Pancreas (tissue), 10 donors: ENCODE measurements at places on chromosomes 2 and 18. TPM values are rescaled to one million over a fixed set of nuclear protein-coding genes. Genes with fewer than 3 reads are reported as not detected.
A peak's percentile ranks its signal among the peaks of the same experiment; 100 is the strongest.

DNA sequence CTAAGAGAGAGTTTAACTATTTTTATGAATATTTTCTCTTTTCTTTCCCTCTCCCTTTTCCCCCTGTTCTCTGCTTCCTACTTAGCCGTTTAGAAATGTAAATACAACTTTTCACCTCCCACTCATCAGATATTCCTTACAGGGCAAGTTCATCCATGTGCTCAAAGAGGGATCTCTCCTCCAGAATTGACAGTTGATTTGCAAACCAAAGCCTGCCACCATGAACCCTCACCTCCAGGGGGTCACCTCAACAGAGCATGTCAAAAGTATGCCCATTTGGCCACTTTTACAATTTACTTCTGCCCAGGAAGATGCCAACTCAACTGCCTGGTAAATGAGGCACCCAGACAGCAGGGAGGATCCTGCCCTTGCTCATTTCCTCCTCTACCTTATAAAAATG, 149.2 kb upstream of the GYPC start:
- no peak overlapping the region for H3K4me3 ChIP-seq
- no peak overlapping the region for H3K27ac ChIP-seq
- DNase-seq: no peak
- no peaks in the 10 kb centered on the region for H3K27me3 ChIP-seq
- H3K36me3 ChIP-seq: no peaks in the 10 kb centered on the region
- no peaks in the 10 kb centered on the region for H3K4me1 ChIP-seq

DNA sequence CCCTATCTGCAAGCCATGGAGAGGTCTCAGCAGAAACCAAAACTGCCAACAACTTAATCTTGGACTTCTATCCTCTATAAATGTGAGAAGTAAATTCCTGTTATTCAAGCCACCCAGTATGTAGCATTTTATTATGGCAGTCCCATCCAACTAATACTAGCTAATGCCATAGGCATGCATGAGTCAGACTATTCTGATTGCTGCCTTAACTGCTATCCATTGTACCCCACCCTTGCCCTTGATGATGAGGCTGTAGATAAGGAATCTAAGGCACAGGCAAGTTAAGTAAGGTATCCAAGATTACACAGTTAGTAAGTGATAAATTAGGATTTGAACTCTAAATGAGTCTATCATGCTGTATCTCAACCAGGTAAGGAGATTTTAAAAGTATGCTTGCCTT, 223.0 kb downstream of the UBE2E3 start:
- H3K4me3 ChIP-seq: no peak overlapping the region
- H3K27me3 ChIP-seq: no peaks in the 10 kb centered on the region
- no peak overlapping the region for H3K27ac ChIP-seq
- no peaks in the 10 kb centered on the region for H3K4me1 ChIP-seq
- DNase-seq: no peak
- no peaks in the 10 kb centered on the region for H3K36me3 ChIP-seq

ATP6V1B1 gene
- total RNA-seq: 3.0 TPM

GRCh38 chr2:45585267-45585861, 25.7 kb downstream of the SRBD1 start:
- no peaks in the 10 kb centered on the region for H3K36me3 ChIP-seq
- no peak overlapping the region for H3K27ac ChIP-seq
- H3K4me1 ChIP-seq: peaks cover 4% of the 10 kb centered on the region
- H3K4me3 ChIP-seq: no peak overlapping the region
- H3K27me3 ChIP-seq: no peaks in the 10 kb centered on the region

NMUR1 gene
- 1.2 TPM for total RNA-seq

GRCh38 chr2:16615687-16616615, 49.7 kb downstream of the CYRIA start:
- H3K36me3 ChIP-seq: no peaks in the 10 kb centered on the region
- no peaks in the 10 kb centered on the region for H3K4me1 ChIP-seq
- no peak overlapping the region for H3K27ac ChIP-seq
- H3K27me3 ChIP-seq: no peaks in the 10 kb centered on the region
- DNase-seq: no peak

RBKS gene
- total RNA-seq: 2.3 TPM

DNA sequence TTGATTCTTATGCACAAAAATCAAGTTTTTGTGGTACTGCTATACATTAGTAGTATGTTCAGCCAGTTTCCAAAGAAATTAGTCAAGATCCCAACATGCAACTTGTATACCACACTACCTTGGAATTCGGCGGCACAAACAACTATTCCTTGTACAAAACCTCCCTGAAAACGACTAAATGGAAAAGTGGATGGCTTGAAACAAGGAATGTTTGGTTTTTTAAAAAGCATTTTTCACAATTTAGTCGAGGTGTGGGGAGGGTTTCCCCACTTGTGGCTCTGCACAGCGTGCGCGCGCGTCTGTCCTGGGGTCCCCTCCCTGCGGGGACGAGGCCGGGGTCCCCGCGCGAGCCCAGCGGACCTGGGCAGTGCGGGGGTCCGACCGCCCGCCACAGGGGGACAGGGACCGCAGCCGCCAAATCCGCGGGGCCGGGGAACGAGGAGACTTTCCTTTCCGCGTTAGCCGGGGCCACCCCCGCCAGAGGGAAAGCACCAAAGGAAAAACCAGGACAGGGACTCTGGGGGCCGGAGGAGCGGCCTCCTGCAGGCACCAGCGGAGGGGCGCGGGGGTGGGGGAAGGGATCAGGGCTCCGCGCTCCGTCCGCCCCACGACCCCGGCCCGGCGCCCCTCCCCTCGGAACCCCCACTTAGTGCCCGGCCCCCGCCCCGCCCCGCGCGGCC, 534 bp upstream of the SOCS6 start:
- no peaks in the 10 kb centered on the region for H3K36me3 ChIP-seq
- peak overlapping the region; percentile 75 for H3K27ac ChIP-seq
- no peaks in the 10 kb centered on the region for H3K27me3 ChIP-seq
- DNase-seq: peak; percentile 26

- H3K4me3 ChIP-seq: no peak overlapping the region
- no peak for DNase-seq
- H3K4me1 ChIP-seq: no peaks in the 10 kb centered on the region
- no peaks in the 10 kb centered on the region for H3K36me3 ChIP-seq
- no peaks in the 10 kb centered on the region for H3K27me3 ChIP-seq
Observed at GRCh38 chr2:144703852-144704708, 184.2 kb upstream of the ZEB2 start.

GRCh38 chr2:38671303-38671702, 5.4 kb downstream of the GALM start:
- DNase-seq: no peak
- H3K27me3 ChIP-seq: no peaks in the 10 kb centered on the region
- no peak overlapping the region for H3K4me3 ChIP-seq
- no peak overlapping the region for H3K27ac ChIP-seq
- H3K4me1 ChIP-seq: peaks cover 23% of the 10 kb centered on the region

ANTXR1 gene
- 1.9 TPM for total RNA-seq

GRCh38 chr2:120556911-120557310, 178.8 kb upstream of the GLI2 start:
- no peak overlapping the region for H3K4me3 ChIP-seq
- H3K27me3 ChIP-seq: no peaks in the 10 kb centered on the region
- no peak for DNase-seq

GRCh38 chr18:55743736-55744135, 155.7 kb upstream of the TCF4 start:
- no peak for DNase-seq
- no peaks in the 10 kb centered on the region for H3K4me1 ChIP-seq
- H3K27ac ChIP-seq: no peak overlapping the region

GRCh38 chr18:44918142-44918476, 237.4 kb downstream of the SETBP1 start:
- peak overlapping the region; percentile 61 for H3K27ac ChIP-seq
- no peaks in the 10 kb centered on the region for H3K36me3 ChIP-seq
- no peak overlapping the region for H3K4me3 ChIP-seq
- no peaks in the 10 kb centered on the region for H3K27me3 ChIP-seq
- peaks cover 25% of the 10 kb centered on the region for H3K4me1 ChIP-seq

GKN2 gene
- total RNA-seq: not detected

DNA sequence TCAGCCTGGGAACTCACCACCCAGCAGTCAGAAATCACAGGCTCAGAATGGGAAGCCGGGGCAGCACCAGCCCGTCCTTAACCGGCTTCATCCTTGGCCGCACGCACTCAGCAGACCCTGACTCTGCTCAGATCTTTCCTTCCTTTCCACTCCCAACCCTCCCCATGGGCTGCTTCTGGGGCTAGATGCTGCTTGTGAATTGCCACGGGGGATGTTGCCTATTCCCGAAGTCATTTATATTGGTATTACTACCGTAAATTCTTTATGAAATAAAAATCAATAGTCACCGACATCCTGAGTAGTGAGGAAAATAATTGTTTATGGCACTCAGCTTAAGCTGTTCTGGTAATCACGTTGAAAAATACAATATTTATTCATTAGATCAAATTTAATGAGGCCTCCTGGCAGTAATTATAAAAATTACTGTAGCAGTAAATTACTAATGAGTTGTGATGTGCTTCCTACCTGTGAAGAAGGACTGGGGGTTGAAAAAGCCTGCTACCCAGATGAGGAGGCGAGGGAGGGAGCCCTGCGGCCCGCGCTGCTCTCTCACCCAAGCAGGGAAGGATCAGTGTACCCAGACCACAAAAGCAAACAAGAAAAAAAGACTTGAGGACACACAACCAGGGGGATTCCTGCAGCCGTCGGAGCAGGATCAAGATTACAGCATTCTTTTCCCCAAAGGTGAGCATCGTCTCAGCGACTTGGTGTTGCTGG, 31.5 kb downstream of the CDCA7 start:
- no peaks in the 10 kb centered on the region for H3K4me1 ChIP-seq
- no peak for DNase-seq
- no peak overlapping the region for H3K27ac ChIP-seq
- H3K4me3 ChIP-seq: no peak overlapping the region
- no peaks in the 10 kb centered on the region for H3K36me3 ChIP-seq
- H3K27me3 ChIP-seq: no peaks in the 10 kb centered on the region

LCT gene
- total RNA-seq: not detected

GRCh38 chr18:26568926-26569665, 20.7 kb upstream of the KCTD1 start:
- H3K27ac ChIP-seq: no peak overlapping the region
- no peaks in the 10 kb centered on the region for H3K36me3 ChIP-seq
- no peak for DNase-seq
- H3K4me1 ChIP-seq: peaks cover 7% of the 10 kb centered on the region
- H3K27me3 ChIP-seq: no peaks in the 10 kb centered on the region
- no peak overlapping the region for H3K4me3 ChIP-seq

- H3K4me3 ChIP-seq: peak within 1 kb of the TSS; percentile 42
- no peaks in the 10 kb centered on the region for H3K27me3 ChIP-seq
- H3K4me1 ChIP-seq: no peaks in the 10 kb centered on the region
- peak; percentile 82 for DNase-seq
Observed at GRCh38 chr2:181656450-181657291, at the start of gene CERKL. TSS of gene CERKL (minus strand) at chr2:181657105. CDS start at chr2:181657006, 99 bp downstream.

GRCh38 chr18:44911773-44912172, 231.1 kb downstream of the SETBP1 start:
- no peak overlapping the region for H3K27ac ChIP-seq
- peaks cover 11% of the 10 kb centered on the region for H3K4me1 ChIP-seq
- no peak for DNase-seq
- H3K4me3 ChIP-seq: no peak overlapping the region
- H3K27me3 ChIP-seq: no peaks in the 10 kb centered on the region

- DNase-seq: peak; percentile 58
- no peak overlapping the region for H3K4me3 ChIP-seq
- no peaks in the 10 kb centered on the region for H3K4me1 ChIP-seq
- no peaks in the 10 kb centered on the region for H3K27me3 ChIP-seq
- H3K27ac ChIP-seq: no peak overlapping the region
Observed at GRCh38 chr18:79524181-79525078, 128.7 kb downstream of the NFATC1 start.

IL36A gene
- not detected for total RNA-seq

COL6A3 gene
- 82.7 TPM for total RNA-seq

CTLA4 gene
- total RNA-seq: 0.17 TPM

DNA sequence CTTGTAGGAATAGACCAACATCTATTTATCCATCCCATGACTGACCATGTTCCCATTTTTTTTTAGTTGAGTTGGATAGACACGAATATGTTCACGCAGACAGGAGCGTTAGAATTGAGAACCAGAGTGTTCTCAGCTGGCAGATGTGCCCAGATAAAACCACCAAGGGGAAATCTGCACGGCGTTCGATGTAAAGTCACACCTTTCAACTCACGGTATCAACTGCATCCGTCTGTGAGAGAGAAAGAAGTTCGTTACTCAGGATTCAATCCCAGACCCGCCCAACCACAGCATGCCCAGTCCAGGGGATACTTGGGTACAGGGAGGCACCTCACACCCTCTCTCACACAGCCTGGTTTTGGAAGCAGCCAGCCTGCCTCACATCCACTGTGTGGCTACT, 26.1 kb downstream of the MAL start:
- H3K4me1 ChIP-seq: no peaks in the 10 kb centered on the region
- no peak for DNase-seq
- H3K27ac ChIP-seq: no peak overlapping the region
- no peak overlapping the region for H3K4me3 ChIP-seq

MTLN gene
- total RNA-seq: 15.5 TPM

DNA sequence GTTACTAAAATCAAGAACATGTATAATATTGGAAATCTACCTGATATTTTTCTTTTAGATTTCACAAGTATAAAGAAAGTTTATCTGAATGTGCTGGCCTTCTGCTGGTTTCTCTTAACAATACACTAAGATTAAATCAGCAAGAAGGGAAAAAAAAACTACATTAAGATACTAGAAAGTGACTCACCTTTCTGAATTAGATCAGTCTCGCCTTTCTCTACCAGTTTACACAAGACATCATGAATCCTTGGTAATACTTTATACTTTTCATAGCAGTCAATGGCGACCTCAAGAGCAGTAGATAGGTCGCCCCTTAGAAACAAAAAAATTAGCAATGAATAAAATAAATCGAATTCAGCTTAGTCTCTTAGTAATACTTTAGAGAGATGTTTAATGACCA, 61.2 kb downstream of the LRPPRC start:
- H3K36me3 ChIP-seq: no peaks in the 10 kb centered on the region
- DNase-seq: no peak
- no peak overlapping the region for H3K4me3 ChIP-seq
- no peaks in the 10 kb centered on the region for H3K4me1 ChIP-seq
- no peak overlapping the region for H3K27ac ChIP-seq
